ENCODE measurements at places on chromosomes 4 and X.

DNA sequence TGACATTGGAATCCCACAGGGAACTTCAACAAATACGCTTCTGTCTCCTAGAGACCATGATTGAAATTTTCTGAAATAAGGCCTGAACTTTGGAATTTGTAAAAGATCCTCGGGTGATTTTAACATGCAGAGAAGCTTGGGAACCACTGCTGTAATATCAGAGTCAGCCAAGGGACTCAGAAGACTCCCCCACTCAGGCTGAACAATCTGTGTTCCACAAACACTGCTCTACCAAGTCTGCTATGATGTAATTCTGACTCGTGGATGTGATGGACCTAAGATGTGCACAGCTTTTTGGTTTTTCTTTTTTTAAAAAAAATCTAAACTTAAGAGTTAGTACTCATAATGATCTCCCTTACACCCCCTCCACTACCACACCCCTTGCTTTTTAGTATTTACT is 26.0 kb downstream of the LRP2BP start:
- DNase-seq: no peak

DNA sequence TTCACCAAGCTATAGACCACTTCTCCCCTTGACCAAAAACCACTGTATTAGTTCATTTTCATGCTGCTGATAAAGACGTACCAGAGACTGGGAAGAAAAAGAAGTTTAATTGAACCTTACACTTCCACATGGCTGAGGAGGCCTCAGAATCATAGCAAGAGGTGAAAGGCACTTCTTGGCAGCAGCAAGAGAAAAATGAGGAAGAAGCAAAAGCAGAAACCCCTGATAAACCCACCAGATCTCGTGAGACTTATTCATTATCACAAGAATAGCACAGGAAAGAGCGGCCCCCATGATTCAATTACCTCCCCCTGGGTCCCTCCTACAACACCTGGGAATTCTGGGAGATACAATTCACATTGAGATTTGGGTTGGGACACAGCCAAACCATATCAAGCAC is 97.8 kb downstream of the DOCK11 start:
- no peak for DNase-seq

- DNase-seq: no peak
These were observed 17.1 kb upstream of the MAP7D3 start for GRCh38 chrX:136268051-136269048.

DNA sequence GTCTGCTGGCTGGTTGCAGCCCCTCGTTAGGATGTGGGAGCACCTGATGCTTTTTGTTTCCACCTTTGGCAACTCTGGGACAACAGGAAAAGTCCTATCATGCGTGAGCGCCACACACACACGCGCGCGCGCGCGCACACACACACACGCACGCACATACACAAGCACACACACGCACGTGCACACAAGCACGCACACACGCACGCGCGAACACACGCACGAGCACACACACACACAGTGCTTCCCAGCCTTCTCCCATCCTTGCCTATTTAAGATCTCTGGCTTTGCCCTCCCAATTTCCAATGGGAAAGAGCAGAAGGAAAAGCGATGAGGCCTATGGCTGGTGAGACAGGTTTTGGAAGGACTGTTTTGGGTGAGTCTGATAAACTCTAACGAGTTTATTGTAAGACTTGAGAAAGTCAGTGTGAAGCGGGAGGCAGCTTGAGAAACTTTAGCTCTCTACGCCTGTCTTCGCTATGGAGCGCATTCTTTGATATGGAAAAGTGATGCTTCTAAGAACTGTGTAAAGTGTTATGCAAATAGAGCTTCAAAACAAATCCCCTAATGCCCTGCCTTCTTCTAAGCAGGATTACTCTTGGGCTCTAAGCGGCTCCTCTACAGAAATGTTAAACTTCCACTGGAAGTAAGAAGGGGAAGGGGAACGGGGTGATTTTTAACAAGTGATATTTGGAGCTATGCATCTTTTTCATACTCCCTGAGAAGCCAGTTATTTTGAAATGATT is 11.8 kb downstream of the SUPT20HL1 start:
- DNase-seq: no peak

DNA sequence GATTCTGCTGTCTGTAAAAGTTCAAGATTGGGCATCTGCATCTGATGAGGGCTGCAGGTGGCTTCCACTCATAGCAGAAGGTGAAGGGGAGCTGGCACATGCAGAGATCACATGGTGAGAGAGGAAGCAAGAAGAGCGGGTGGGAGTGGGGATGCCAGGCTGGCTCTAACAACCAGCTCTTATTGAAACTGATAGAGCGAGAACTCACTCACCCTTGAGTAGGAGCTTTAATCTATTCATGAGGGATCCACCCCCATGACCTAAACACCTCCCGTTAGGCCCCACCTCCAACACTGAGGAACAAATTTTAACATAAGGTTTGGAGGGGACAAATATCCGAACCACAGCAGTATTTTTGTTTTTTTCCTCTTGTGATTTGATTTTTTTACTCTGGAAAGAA is 45.8 kb downstream of the PHOX2B start:
- DNase-seq: no peak

DNA sequence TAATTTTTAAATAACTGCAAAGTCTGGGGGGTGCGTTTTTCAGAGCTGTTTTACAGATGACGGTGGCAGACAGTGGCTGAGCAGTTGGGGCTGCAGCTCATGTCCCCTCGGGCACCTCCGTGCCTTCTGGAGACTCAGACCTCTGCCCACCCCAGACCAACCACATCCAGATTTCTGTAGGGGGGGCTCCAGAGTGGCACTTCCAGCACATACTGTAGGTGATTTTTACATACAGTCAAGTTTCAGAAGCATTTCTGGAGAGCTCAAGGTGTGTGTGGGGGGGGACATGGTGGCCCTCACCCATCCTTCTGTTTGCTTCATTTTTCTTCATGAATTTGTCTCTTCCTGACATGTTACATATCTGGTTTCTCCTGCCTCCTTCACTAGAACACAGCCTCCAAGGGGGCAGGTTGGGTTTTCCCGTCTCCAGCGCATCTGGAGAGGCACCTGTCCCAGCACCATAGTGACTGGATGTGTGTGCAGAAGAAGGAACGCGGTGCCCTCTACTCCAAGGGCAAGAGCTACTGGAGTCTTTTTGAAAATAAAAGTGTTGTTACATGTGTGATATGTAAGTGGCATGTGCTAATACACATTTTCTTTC is 37.5 kb downstream of the TMEM271 start:
- DNase-seq: no peak

- DNase-seq: no peak
These were observed 108.3 kb downstream of the AFAP1 start for GRCh38 chr4:7831330-7831729.

- no peak for DNase-seq
These were observed 22.0 kb downstream of the MND1 start for GRCh38 chr4:153366486-153366885.

DNA sequence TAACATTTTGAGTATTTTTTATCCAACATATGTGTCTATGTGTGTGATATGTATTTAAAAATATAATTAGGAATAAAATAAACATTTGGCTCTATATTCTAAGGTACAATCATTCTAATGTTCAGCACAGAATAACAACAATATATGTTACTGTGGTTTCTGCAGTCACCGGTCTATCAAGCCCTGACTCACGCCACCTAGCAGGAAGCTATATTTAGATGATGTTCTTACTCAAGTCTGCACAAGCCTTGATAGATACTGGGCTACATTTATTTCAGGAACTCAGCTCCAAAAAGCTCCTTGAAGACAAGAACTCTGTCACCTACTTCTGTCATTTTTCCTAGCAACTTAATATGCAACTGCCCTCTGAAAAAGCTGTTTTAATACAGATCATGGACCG is 152.0 kb upstream of the FTHL17 start:
- DNase-seq: no peak

GRCh38 chr4:183659872-183660242 is 764 bp downstream of the TRAPPC11 start:
- DNase-seq: no peak

All from anterior cingulate cortex (tissue), 58 donors.